Renal pelvis (tissue), 12 donors: ENCODE measurements at places on chromosomes 5 and 9.

DNA sequence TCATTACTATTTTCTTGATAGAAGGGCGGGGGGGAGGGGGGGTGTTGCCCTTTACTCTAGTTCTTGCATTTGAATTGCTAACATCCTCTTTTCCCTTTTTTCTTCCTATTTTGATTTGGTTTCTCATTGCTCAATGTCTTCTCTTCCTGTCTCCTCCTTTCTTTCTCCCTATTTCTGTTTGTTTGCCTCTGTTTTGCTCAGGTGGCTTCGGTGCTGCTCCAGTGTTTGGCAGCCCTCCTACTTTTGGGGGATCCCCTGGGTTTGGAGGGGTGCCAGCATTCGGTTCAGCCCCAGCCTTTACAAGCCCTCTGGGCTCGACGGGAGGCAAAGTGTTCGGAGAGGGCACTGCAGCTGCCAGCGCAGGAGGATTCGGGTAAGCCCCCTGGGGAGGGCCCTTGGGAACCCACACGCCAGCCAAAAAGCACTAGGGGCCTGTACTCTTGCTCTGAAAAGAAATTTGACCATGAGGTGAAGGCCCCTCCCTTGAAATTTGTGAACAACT, 48.3 kb downstream of the FAM78A start:
- DNase-seq: no peak

DNA sequence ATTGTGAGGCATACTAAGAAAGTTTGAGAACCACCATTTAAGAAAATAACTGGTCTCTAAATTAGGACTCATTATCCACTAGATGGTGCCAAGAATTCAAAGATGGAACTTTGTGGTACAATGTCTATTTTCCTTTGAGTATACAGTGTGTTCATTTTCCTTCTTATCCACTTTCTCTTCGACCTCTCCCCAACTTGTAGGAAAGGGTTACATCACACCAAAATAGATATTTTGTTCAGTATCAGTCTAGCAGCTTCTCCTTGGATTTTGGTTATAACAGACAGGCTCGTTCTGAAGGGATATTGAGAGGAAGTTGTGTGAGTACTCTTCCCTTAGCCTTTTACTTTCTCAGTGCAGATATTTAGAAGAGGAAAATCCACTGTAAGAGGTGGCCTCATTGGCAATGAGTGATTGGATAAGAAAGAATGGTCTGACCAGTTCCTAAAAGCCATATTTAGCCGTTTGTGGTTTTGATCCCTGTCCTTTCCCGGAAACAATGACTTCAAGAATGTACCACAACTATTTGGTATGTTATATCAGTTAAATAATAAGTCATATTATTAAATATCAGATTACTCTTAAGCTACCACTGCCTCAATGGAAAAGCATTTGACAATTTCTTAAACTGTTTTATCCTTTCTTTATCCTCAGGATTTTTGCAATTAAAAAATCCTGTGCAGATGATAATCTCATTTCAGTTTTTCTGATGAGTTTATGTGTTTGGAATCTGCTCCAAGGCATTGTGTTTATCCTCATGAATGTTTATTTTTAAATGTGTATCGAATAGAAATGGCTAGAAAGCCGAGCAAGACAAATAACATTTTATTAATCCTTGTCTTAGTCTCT, 69.0 kb upstream of the GRAMD2B start:
- peak; percentile 71 for DNase-seq

GRCh38 chr5:56632199-56632598, 183.2 kb upstream of the MAP3K1 start:
- no peak for DNase-seq

DNA sequence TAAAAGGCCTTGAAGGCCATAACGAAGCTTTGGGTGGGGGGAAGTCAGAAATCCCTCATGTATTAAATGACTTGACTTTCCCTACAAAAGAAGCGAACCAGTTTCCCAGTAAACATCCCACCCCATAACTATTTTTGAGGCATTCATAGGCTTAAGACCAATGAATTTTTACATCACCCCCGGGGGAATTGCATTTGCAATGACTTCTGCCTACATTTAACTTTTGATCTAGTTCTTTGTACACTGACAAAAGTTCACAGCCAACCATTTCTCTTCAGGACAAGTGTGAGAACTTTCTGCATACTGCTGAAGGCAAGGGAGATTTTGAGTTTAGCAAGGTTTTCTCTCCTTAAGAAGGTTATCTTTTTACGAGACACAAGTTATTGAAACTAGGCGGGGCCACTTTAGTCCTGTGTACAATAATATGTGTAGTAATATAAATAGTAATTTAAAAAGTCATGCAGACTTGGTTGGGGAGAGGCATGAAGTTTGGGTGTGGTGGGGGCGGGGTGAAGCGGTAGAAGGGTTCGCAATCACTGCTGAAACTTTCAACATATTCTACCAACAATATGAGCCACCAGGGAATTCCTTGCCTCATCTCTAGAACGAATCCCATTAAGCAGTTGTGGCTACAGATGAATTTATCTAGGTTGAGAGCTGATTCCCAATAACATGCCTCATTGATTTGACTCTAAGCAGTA, 2.5 kb downstream of the TJP2 start:
- no peak for DNase-seq

- DNase-seq: peak; percentile 21
Measured at GRCh38 chr5:43563321-43563720, 6.4 kb upstream of the PAIP1 start.

- DNase-seq: no peak
Measured at GRCh38 chr5:35363387-35363965, 133.2 kb upstream of the PRLR start.

DNA sequence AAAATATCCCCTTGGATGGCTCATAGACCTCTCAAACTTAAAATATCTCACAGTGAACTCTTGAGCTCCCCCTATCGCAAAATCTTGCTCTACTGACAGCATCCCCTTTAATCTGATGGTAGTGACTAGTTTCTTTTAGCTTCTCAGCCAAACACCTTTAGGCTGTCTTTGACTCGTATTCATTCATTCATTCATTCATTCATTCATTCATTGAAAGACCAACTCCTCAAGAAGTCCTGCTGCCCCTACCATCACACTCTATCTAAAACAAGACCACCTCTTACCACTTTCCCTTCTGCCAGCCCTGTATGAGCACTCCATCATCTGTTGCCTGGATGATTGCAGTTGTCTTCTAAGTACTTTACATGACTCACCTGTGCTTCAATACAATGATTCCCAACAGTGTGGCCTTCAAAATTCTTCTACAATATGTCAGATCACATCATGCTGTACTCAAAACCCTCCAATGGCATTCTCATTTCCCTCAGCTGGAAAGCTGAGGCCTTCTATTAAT, 46.8 kb downstream of the ITGA2 start:
- no peak for DNase-seq

GRCh38 chr5:126370796-126371718, 52.2 kb upstream of the GRAMD2B start:
- no peak for DNase-seq

- no peak for DNase-seq
Measured at GRCh38 chr5:93674866-93675459, 66.4 kb downstream of the POU5F2 start.

- DNase-seq: no peak
Measured at GRCh38 chr5:67104859-67105258, 91.7 kb downstream of the CD180 start.

- DNase-seq: no peak
Measured at GRCh38 chr9:20623021-20623747, 885 bp upstream of the MLLT3 start.

- DNase-seq: no peak
Measured at GRCh38 chr9:136222906-136223285, 18.0 kb upstream of the LHX3 start.

GRCh38 chr5:64229163-64229774, 63.6 kb downstream of the RNF180 start:
- DNase-seq: peak; percentile 10

DNA sequence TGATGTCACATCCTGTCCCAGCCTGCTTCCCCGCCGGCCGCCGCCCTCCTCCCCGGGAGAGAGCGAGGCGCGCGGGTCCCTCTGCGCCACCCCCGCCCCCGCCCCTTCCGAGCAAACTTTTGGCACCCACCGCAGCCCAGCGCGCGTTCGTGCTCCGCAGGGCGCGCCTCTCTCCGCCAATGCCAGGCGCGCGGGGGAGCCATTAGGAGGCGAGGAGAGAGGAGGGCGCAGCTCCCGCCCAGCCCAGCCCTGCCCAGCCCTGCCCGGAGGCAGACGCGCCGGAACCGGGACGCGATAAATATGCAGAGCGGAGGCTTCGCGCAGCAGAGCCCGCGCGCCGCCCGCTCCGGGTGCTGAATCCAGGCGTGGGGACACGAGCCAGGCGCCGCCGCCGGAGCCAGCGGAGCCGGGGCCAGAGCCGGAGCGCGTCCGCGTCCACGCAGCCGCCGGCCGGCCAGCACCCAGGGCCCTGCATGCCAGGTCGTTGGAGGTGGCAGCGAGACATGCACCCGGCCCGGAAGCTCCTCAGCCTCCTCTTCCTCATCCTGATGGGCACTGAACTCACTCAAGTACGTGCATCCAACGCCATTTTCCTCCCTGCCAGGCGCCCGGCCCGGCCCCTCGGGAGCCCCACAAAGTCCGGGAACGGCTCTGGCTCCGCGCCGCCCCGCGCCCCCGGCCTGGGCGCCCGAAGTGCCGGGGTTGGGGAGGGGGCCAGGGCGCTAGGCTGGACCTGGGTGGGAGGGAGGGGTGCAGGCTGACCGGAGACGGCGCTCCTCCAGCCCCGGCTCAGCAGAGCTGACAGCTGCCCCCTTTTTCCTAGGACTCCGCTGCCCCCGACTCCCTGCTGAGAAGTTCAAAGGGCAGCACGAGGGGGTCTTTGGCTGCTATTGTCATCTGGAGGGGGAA, 12.0 kb upstream of the OLFM1 start:
- DNase-seq: no peak

- DNase-seq: peak; percentile 20
Measured at GRCh38 chr5:155753943-155754581, 572.9 kb upstream of the SGCD start.

DNA sequence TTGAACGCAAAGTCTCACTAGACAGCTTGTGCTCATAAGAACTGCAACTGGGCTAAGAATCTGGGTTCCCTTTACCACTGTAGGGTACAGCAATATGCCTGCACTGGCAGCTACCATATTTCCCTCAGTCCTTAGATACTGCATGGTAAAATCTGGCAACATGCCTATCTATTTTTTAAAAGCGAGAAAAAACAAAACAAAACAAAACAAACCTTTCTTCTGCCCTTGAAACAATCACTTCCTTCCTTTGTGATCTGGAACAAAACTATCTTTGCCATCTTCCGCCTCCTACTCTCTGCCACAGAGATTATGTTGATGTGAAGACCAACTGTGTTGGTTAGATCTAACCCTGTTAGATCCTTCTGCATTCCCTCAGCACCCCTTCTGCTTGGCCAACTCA, 242.9 kb downstream of the EBF1 start:
- no peak for DNase-seq

DNA sequence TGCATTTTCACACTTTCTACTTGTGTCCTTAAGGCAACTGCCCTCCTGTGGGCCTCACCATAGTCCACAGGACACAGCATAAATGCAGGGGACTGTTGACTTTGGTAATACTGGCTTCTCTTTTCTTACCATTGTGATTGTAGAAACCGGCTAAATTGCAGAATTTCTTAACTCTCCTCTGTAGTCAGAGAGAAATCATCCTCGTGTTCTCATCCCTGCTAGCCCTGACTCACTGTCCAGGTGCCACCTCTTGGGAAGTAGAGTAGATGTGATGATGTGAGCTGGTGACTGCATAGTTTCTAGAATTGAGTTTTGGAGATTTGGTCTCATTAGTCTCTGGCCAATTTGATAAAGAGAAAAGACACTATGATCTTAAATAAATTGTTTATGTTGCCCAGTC, 5.5 kb downstream of the PHF24 start:
- DNase-seq: no peak

DNA sequence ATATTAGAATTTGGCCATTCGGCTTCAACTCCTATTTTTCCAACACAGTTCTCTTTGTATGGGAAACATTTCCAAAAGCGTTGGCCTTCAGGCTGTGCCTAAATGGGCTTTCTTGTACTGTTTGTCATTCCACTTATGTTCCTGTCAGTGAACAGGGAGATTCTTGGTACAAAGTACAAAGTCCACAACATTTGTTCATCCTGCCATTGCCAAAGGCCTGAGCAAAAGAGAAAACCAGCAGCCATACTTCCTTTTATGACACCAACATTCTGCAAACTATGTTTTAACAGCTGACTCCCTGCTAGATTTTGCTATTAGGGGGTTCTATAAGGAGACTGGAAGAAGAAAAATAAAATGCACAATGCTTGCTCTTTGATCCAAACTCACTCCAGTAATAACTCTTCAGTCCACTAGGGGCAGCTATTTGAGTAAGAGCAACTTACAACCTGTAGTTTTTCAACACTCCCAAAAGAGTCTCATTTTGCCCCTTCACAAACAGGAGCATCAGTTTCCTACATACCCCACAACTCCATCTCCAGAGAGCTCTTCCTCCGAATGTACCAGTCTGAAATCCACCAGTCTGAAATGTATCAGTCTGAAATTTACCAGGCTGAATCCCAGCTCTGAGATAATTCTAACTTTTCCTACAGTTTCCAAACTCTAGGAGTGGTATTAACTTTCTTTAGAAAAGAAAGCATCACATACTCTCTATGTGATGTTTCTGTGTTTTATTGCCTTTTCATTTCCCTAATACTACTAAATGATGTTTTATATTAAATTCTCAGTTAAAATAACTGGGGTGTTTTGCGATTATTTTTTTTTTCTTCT, 693.8 kb downstream of the DNAH5 start:
- no peak for DNase-seq

DNA sequence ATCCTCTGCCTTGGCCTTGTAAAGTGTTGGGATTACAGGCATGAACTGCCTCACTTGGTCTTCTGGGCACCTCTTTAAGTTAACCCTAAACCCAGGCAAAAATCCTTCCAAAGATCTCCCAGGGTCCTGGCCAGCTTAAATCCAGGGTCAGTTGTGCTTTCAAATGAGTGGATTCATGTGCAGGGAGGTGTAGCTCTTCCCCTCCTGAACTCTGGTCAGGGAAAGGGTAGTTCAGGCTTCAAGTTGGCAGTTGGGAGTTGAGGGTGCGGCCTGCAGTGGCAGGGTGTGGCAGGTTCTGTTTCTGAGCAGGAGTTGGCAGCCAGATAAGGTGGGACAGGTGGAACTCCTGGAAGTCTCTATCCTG, 3.6 kb downstream of the HNRNPAB start:
- no peak for DNase-seq

DNA sequence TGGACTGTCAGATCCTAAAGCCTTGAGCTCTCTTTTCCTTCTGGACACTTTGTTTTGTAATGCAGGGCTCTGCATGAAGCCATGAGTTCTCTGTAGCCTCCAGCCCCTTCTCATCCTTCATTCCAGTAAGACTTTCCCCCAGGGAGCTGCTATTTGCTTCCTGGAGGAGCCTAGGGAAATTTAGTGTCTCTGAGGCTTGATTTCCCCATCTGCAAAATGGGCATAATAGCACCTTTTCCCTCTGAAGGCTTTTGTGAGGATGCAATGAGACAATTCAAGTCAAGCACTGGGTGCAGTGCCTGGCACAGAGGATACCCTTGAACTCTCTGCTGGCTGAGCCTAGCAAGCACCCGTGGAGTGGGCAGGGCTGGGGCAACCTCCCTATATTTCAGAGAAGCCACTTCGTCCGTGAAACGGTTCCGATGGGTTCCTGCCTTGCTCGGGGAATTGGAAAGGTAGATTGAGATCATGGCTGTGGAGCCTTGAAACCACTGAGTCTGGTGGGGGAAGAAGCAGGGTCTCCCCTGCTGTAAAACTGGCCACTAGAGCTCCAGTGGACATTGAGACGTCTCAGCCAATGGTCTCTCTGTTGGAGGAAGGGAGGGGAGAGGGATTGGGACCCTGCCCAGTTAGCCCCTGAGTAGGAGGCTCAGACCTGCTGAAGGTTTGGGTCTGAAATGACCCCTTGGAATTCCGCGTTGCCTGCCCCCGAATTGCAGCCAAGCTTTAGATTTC, 14.3 kb upstream of the DAB2IP start:
- DNase-seq: no peak

- DNase-seq: no peak
Measured at GRCh38 chr9:6209966-6210365, 5.6 kb upstream of the IL33 start.
